NCI-H748 treated with DMSO at 0.1 percent for 48 hours (cell line): ENCODE measurements at places on chromosomes 5 and 9.

DNA sequence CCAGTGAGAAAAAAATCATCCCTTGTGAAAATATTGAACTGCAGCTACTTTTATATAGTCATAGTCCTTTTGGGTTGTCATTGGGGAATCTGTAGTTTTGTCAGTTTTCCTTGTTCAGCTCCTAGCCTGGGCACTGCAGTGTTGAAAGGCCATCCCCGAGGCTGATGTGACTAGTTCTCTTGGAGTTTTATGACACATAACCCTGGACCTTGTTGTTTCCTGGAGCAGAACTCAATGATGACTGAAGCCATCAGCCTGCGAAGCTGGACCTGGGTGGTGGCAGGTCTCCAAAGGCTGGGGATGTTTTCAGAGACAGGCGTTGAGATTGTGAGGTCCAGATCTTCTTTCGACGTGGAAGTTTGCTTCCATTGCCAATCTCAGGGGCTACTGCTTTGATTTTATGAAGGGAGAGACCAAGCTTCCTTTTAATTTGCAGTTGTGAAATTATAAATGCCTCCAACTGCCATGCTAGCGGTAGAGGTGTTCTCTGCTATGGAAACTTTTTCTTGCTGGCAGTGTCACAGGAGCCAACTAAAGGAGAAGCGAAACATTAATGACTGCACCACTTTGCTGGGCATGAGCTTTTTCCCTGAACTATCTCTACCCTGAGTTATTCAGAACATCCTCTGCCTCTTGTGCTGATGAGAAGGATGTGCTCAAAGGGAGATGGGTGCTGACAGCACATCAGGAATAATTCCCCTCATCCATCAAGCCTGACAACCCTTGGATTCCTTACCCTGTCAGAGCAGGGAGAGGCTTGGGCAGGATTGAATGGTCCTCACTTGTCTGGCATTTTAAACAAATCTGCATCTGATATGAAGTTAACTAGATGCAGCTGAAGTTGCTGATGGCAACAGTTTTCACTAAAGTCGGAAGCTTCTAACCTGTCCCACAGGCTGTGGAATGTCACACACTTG, 209.6 kb downstream of the MAST4 start:
- no peak for DNase-seq

DNA sequence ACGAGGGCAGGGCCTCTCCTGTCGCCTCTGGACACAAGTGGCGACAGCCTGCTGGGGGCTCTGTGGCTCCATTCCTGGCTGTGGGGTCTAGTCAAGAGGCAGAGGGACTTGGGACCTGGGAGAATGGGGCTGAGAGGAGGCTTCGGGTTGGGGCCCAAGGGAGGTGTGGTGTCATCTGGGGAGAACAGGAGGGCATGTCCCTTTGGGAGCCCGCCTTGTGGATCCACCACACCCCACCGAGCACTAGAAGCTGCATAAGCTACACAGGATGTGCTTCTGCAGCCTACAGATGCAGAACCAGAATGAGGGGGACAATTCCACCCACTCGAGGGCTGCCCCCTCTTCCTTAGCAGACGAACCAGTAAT, 3.9 kb upstream of the MAN1B1 start:
- no peak for DNase-seq

DNA sequence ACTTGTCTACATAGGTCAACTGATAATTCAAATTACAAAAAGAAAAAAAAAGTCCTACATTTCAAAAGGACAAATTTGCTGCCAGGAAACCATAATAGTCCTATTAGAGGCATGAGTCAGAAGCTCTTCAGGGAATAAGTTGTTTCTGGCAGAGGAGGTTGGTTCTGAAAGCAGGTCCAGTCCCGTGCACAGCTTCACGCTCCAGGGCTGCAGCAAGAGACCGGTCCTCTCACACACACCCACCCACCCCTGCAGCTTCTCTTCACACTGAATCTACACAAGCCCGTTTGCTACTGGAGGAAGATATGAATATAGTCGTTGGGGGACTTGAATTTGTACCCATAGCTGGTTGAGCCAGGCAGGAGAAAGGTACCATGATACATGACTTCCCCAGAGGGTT, 36.9 kb upstream of the SLC1A3 start:
- no peak for DNase-seq

GRCh38 chr9:28101509-28101908, 528.2 kb upstream of the C9orf72 start:
- no peak for DNase-seq
